ENCODE measurements at places on chromosomes 2 and 18.

GRCh38 chr18:35616664-35617423, 35.3 kb downstream of the GALNT1 start:
- DNase-seq = no peak

DNA sequence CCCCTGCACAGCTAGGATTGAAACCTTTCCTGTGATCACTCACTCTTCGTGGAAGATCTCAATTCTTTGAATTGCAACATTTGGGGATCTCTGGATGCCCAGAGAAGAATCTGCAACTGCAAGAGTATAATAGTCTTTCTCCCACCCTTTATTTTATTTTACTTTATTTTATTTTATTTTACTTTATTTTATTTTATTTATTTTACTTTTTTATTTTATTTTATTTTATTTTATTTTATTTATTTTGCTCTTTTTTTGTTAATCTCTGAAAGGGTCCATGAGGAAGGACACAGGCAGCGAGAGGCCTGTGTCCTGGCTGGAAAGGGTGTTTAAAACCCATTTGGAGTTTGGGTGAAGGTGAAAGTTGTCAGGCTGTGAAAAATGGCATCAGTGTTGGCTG, 181.4 kb downstream of the TMEM182 start:
- no peak for DNase-seq

GRCh38 chr2:204027091-204027490, 90.5 kb downstream of the ICOS start:
- DNase-seq = no peak

DNA sequence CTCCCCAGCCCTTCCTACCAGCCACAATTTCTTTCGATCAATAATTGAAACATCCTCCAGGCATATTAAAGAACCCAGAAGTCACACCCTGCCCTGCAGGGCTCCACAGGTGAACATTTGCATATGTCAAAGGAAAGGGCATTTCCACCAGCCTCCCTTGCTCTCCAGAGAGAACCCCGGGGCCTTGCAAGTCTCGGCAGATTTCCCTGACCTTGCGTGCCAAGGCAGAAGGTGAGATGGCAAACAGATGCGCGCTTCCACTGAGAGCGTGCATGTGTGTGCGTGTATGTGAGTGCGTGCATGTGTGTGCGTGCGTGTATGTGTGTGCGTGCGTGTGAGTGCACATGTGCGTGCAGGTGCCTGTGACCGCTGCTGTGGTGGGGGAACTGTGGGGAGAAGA, 120.3 kb downstream of the INO80D start:
- DNase-seq = no peak

DNA sequence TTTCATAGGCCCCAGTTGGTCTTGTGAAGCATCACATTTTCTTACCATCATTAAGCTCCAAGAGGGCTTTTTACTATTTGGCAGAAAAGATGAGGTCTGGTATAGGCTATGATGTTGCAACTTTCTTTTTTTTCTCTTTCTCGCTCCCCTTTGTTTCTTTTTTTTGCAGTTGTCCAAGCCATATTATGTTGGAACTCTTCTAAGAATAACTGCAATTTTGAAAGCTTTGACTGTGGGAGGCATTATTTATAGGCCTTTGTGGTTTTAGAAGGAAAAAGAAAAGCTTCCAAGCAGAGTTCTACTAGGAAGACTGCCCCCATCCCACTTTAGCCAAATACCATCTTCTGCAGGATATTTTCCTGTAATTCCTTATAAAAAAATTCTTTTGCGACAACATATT, 571.6 kb downstream of the ARHGAP15 start:
- no peak for DNase-seq

DNA sequence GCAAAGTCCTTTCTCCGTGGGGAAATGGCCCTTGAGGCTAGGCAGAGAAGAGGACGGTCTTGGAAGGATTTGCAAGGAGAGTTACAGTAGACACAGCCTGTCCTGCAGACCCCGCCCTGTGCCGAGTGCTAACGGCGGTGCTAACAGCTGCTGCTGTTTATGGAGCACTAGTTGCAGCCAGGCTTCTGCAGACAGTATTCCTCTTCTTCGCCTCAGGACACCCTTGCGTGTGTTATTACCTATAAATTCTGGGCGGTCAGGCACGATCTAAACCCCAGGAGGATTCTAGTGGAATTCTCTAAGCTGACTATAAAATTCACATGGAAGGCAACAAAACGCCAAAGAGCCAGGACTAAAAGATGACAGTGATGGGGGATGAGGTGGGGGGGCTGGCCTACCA, 139.8 kb downstream of the GLI2 start:
- no peak for DNase-seq

- DNase-seq = no peak
These were observed 3.1 kb downstream of the EGR4 start for GRCh38 chr2:73290049-73290839.

DNA sequence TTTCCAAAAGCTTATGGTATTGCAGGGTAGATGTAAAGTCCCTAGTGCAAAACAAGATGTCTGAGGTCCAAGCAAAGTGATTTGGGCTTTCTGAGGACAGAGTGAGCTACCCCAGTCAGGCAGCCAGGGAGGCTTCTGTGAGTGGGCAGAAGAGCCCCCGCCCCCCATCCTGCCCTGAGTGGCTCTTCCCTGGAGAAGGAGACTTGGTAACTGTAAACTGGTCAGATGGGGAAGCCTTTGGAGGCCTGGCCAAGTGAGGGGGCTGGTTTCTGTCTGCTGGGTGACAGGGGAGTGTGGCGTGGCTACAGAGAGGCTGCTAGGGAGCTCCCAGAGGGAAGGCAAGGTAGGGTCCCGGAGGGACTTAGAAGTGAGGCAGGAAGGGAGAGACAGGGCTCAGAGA, 181.3 kb upstream of the HAAO start:
- no peak for DNase-seq

- DNase-seq = no peak
These were observed 232.2 kb downstream of the HDAC4 start for GRCh38 chr2:239168575-239168974.

GRCh38 chr2:233051241-233052149, 8.6 kb upstream of the INPP5D start:
- DNase-seq = no peak

GRCh38 chr2:81324046-81324445, 1019.5 kb upstream of the LRRTM1 start:
- DNase-seq = no peak

- no peak for DNase-seq
These were observed 264.8 kb downstream of the ANAPC1 start for GRCh38 chr2:111618978-111619902.
